Glomerular endothelial cell (primary cell): ENCODE measurements at places on chromosomes 2 and 18. TPM values are rescaled to one million over a fixed set of nuclear protein-coding genes. Genes with fewer than 3 reads are reported as not detected.

Gene C2orf66
- 0.39 and 1.1 TPM in 2 replicates for total RNA-seq

Gene PAIP2B
- total RNA-seq: 0.47 and 0.87 TPM in 2 replicates

Gene DGUOK
- total RNA-seq: 54.9 and 63.0 TPM in 2 replicates

Gene ANKRD29
- total RNA-seq: 0.24 and 0.58 TPM in 2 replicates

Gene CELF4
- total RNA-seq: not detected in 2 replicates

Gene DARS1
- total RNA-seq: 40.1 and 49.6 TPM in 2 replicates

Gene CDH2
- 47.9 and 104 TPM in 2 replicates for total RNA-seq

Gene SPP2
- total RNA-seq: not detected in 2 replicates
